ENCODE measurements at places on chromosomes 12 and 14.
A peak's percentile ranks its signal among the peaks of the same experiment; 100 is the strongest.

GRCh38 chr12:8914716-8915526 is 612 bp downstream of the PHC1 start:
- peak; percentile 18 for DNase-seq

DNA sequence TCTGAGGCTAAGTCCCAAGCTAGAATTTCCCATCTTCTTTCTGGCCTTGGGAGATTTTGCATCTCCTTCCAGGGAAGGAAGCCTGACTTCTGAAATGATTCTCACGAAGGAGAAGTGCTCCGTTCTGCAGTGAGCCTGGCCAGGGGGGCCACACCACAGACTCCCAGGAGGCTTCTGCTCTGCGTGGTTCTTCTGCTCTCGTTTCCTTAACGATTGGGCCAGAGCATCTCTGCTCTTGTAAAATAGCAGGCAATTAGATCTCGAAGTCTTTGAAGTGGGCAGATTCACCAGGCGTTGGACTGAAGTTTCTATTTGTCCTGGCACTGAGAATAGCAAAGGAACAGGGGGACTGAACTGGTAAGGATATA is 6.7 kb upstream of the BATF start:
- DNase-seq: no peak

GRCh38 chr14:72888636-72889201 is 5.2 kb downstream of the DPF3 start:
- DNase-seq: no peak

DNA sequence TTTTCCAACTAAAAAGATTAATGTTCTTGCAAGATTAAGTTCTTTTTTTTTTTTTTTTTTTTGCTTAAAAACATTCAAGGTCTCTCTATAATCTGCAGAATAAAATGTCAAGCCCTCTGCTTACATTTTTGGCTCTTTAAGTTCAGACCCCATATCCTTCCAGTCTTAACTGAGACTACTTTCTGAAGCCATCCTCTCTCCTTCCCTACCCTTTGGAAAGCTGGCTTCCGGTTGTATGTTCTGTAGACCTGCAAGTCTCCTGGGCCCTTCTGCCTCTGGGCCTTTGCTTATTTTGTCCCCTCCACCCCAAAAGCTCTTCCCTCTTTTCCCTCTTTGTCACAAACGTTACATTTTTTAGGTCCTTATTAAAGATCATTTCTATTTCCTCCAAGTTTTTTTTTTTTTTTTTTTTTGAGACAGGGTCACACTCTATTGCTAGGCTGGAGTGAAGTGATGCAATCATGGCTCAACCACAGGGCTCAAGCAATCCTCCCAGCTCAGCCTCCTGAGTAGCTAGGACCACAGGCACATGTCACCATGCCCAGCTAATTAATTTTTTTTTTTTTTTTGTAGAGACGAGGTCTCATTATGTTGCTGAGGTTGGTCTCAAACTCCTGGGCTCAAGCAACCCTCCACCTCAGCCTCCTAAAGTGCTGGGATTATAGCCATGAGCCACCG is 46.5 kb downstream of the PTPRB start:
- DNase-seq: no peak

GRCh38 chr14:106681568-106681967 is 1155.2 kb downstream of the TMEM121 start:
- no peak for DNase-seq

DNA sequence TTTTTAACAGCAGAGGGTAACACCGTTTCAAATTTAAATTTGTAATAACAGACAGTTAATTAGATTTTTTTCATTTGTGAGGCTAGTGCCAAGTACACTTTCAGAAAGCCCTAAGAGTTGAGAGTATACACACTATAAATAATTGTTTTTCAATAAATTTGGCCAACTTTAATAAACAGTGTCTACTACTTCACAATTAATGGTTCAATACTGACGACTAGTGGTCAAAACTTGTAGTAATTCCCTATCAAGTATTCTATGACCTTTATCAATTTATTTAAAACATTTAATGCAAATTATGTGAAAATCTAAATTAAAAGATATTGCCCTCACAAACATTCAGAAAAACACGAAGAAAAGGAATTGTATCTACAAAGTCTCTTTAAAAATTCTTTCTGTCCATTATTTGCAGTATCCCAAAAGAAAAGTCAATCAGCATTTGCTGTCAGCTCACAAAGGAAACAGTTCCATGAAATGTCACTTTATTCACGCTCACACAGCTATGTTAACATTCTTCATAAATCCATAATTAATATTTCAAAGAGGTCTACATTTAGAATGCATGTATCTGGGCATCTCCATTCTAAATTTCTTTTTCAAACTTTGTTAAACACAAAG is 91.2 kb downstream of the CEP128 start:
- no peak for DNase-seq

GRCh38 chr12:102528111-102528510 is 47.7 kb upstream of the IGF1 start:
- DNase-seq: no peak

- DNase-seq: no peak
These were observed 120.9 kb downstream of the TMEM132C start for GRCh38 chr12:128387811-128388422.

- no peak for DNase-seq
These were observed 23.9 kb downstream of the RCOR1 start for GRCh38 chr14:102616318-102616717.

DNA sequence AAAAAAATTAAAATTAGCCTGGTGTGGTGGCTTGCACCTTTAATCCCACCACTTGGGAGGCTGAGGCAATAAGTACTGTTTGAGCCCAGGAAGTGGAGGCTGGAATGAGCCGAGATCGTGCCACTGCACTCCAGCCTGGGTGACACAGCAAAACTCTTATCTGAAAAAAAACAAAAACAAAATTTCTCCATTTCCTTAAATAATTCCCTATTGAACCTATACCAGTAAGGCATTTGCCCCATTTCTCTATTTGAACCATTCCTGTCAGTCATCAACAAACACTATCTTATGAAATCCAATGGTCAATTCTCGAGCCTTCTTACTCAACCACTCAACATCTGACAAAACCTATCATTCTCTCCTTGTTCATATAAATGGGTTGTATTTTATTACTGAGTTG is 14.7 kb downstream of the SLC2A14 start:
- no peak for DNase-seq

DNA sequence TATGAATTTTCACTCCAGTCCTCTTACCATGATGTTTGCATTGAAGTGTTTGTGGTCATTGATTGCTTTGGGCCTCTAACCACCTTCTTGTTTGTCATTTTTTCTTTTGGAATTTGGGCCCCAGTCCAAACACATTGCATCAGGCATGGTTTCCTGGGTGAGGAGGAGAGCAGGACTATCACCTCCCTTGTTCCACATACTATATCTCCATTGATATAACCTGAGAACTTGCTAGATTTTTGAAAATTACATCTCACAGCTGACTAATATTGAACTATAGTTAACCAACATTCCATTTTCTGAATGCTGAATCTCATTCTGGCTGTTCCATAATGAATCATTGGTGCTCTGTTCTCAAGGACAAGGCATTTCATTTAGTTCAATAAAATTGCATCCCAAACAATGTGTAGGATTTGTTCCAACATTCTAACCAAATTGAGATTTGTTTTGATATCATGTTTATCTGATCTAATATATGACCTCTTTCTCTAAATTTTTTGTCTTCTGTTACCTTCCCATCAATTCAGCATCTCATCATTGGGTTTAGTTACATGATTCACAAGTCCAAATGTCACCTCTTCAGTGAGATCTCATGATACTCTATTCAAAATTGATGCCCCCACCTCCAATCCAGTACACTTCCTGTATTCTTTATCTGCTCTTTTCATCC is 329.0 kb downstream of the ZFP36L1 start:
- DNase-seq: no peak

GRCh38 chr12:68131867-68132414 is 27.6 kb downstream of the IFNG start:
- no peak for DNase-seq

- DNase-seq: no peak
These were observed 24.6 kb downstream of the RPS6KA5 start for GRCh38 chr14:91035855-91036254.

GRCh38 chr12:116606397-116606796 is 47.2 kb downstream of the MAP1LC3B2 start:
- no peak for DNase-seq

- DNase-seq: no peak
These were observed 129.3 kb upstream of the SSTR1 start for GRCh38 chr14:38078393-38078792.

DNA sequence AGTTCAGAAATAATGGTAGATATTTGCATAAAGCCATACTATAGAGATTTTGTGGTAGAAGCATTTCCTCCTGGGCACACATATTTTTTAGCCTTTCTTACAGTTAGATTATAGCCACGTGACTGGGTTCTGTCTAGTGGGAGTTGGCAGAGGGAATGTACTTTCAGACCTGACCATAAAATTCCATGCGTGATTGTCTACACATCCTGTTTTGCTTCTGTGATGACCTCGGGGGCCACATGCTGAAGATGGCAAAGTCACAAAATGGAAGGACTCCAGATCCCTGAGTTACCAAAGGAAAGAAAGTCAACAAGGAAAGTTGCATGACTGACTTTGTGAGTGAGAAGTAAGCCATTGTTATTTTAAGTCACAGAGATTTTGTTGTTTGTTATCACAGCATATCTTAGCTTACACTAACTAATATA is 14.6 kb upstream of the MIA2 start:
- DNase-seq: no peak

DNA sequence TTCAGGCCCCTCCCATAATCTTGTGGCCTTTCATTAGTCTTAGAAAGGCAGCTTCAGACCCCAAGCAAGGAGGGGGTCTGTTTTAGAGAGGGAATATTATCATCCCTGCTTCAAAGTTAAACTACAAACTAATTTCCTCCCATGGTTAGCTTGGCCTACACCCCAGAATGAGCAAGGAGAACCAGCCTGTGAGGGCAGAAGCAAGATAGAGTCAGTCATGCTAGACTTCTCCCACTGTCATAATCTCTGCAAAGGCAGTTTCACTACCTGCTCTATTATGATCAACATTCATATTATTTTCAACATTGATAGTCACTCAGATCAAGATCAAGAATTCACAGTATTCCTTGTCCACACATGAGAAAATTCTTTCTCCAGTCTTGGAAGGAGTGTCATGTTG is 105.1 kb downstream of the GXYLT1 start:
- no peak for DNase-seq

GRCh38 chr12:84294246-84294645 is 618.4 kb downstream of the SLC6A15 start:
- no peak for DNase-seq

DNA sequence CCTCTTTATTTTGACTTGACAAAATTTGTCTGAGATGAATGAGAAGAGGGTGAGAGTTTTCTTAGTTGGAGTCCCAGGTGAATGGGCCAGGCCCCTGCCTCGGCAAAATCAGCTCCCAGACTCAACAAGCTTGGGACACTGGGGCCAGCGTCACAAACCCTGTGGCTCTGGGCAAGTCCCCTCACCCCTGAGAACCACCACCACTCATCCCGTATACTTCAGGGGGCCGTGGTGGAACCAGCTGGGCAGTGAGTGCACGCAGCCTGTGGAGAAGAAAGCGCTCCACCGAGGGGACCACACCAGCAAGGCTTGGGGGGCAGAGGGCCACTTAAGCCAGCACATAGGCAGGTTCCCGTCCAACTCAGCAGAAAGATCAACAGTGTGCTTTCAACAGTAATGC is 40.2 kb downstream of the DEGS2 start:
- no peak for DNase-seq

DNA sequence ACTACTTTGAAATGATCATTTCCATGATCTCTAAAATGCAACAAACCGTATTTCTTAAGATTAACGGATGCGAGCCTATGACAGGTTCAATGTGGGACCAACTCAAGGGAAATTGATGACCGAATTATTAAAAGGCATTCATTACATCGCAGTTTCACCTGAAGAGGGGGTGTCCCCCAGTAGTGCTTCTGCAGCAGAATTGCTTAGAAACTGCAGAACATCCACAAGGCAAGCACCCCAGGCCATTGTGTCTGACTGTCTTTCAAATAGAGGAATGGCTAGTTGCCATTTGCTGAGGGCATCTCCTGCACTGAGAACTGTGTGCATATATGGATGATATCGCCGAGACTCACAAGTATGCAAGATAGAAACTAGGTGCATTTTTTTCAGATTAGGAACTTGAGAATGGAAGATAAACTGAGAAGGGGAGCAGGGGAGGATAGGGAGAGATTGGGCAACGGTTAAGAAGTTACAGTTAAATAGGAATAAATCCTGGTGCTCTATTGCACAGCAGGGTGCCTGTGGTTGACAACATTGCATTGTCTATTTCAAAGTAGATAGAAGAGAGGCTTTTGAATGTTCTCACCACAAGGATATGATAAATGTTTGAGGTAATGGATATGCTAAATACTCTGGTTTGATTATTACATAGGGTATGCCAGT is 234.3 kb upstream of the PLEKHG7 start:
- no peak for DNase-seq

- no peak for DNase-seq
These were observed 447.9 kb upstream of the TMEM132C start for GRCh38 chr12:127819056-127819455.

- DNase-seq: no peak
These were observed 51.8 kb upstream of the PRICKLE1 start for GRCh38 chr12:42641221-42641885.

DNA sequence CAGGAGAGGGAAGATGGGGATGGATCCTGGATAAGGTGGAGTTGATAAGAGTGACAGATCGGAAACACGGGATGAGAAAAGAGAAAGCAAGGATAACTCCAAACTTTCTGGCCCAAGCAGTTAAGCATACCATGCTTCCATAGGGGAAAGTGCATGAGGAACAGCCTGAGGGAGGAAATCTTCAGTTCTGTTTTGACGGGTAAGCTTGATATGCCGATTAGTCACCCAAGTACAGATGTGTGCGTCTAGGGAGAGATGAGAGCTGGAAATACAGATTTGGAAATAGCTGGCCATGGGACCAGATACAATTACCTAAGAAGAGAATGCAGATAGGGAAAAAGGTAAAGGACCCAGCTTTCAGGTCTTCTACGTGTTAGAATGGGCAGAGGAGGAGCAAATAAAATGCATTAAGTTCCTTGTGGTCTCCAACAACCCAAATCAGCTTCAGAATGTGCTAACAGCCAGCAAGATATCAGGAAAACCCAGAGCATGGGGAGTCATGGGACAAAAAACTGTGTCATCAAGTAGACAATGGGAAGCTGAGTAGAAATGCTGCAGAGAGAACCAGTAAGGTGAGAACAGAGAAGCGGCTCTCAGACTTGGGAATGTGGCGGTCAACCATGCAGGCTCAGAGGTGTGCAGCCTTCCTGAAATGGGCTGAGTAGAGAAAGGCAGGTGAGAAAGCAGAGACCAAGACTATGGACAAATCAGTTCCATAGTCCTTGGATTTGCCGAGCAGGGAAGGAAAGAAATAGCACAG is 56.3 kb downstream of the PPP1R36 start:
- DNase-seq: no peak

GRCh38 chr12:6038160-6038559 is 86.3 kb downstream of the VWF start:
- DNase-seq: no peak

Measured in NCI-H1417 treated with DMSO at 0.1 percent for 48 hours (cell line).